ENCODE measurements at places on chromosomes 5 and 9.

GRCh38 chr9:18159254-18159653 lies 314.7 kb upstream of the ADAMTSL1 start:
- DNase-seq, result no peak

GRCh38 chr9:118003240-118003639 lies 299.0 kb downstream of the TLR4 start:
- DNase-seq, result no peak

DNA sequence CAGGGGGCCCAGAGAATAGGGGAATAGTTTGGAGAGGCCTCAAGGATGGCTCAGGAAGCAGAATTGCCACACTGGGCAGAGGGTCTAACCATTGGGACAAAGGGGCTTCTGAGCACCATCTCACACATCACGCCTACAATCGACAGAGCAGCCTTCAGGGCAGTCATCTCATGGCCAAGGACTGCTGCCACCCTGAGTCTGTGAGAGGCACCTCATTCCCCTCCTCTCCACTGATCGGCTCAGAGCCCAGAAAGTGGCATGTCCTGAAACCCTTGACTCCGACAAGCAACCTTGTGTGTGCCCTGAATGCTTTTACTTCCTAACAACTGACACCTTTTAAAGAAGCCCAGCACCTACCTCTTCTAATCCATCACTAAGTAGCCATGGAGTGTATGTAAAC lies 128.9 kb upstream of the PTPN3 start:
- no peak for DNase-seq

GRCh38 chr9:117101008-117101407 lies 313.8 kb downstream of the ASTN2 start:
- no peak for DNase-seq

- peak; percentile 41 for DNase-seq
These were observed 933.6 kb downstream of the CDH12 start for GRCh38 chr5:21919414-21920022.

- no peak for DNase-seq
These were observed 120.5 kb downstream of the TUSC1 start for GRCh38 chr9:25557645-25558300.

GRCh38 chr9:111798786-111799185 lies 4.0 kb upstream of the SHOC1 start:
- DNase-seq, result peak; percentile 74

DNA sequence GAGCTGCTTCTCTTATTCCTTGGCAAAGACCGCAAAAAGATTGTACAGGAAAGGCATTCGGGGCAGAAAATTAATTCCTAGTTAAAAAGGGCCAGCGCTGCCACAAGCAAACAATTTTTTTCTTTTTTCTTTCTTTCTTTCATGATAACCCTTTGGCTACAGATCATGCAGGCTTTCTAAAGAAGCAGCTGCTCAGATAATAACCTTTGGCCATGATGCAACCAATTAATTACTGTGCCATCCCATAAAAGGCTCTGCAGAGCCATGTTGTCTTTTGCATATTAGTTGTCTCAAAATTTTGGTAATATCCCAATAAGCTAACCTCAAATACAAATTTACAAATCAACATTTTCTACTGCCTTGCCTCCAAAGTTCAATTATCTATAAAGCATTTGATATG lies 758.4 kb upstream of the SEMA6A start:
- no peak for DNase-seq

DNA sequence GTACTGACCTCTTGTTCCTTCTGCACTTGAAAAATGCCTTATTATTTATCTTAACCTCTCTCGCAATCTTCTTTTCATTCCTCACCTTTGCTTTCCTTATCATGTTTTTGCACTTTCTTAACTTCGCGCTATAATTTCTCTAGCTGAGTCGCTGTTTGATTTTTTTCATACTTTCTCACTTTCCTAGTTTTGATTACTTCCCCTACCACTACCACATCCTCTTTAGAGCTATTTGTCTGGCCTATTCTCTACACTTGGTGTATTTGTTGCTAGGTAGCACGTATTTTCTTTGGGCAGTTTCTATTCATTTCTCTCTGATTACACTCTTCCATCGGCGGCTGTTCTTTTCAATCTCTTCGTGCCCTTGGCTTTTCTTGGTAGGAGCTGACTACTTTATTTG lies 611.8 kb downstream of the BNC2 start:
- no peak for DNase-seq

GRCh38 chr5:27240791-27241190 lies 202.4 kb upstream of the CDH9 start:
- no peak for DNase-seq

GRCh38 chr5:124052201-124052600 lies 540.2 kb downstream of the CSNK1G3 start:
- DNase-seq, result no peak

GRCh38 chr9:6689893-6690674 lies 44.6 kb upstream of the GLDC start:
- DNase-seq, result no peak

DNA sequence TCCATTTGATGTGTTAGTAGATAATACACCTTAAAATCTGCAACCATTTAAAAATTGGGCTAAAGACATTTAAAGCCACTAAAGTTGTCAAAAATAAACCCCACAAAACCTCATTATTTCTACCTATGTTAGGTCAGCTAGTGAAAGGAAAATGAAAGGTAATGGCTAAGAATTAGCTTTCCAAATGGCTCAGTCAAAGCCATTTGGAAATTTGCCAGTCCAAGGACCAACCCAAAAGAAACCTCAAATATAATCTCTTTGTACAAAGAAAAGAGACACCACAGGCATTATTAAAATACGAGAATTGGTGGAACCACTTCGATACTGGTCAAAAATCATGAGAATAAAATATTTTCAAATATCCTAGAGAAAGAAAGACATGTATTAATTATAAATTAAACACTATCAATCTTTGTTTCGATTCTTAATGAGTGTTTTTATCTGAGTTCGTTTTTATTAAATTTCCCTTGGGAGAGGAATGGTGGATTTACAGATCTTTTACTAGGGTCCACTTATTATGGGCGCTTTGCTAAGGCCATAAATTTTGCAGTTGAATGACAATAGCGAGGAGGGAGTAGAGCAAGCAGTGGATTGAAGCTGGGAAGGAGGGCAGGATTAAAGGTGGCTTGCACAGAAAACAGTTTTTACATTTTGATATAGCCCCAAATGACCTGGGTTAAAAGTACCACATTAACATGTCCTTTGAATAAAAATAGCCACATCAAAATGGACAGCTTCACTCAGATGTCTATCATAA lies 116.8 kb upstream of the SHB start:
- no peak for DNase-seq

Measured in amniotic epithelial cell (primary cell).